ENCODE measurements at places on chromosomes 11 and 22.

GRCh38 chr11:19800162-19800561 lies 87.5 kb downstream of the NAV2 start:
- no peak for DNase-seq

DNA sequence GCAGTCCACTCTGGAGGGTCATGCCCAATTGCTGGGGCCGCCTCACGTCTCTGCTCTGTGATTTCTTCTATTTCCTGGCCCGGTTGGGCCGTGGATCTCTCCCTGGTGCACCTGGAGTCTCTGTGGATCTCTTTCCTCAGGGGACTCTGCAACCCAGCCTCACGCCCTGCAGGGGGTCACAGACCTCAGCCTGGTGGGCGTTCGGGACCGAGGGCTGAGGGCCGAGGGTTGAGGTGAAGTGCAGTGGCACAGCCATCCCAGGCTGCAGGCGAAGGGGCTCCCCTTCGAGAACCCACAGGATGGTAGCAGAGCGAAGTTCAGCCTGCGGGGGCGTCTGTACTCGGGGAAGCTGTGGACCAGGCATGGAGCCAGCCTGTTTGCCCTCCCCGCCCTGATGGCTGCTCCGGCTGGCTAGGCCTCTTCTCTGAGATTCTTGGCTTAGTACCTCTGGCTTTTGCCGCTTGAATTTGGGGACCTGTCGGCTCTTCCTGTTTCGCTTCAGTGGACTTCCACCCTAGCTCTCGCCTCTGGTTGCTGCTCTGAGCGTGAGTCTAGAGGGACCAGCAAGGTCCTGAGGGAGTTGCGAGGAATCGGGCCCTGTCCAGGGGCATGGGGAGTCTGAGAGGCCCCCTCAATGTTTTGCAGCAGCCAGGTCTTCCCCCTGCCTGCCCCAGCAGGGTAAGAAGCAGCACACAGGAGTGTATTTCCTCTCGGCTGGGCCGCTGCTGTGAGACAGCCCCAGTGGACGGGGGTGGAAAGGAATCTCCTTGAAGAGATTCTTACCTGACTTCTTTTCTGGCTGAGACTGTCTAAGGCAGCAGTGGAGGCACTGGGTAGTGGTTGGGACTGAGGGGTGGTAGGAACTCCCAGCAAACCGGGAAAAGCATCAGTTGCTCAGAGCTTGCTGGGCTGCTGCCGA lies 140.8 kb downstream of the TBC1D22A start:
- DNase-seq: no peak

- DNase-seq: peak; percentile 66
These were observed 228.4 kb downstream of the FAT3 start for GRCh38 chr11:92453055-92453454.

- DNase-seq: peak; percentile 98
These were observed 149.3 kb downstream of the FBXO7 start for GRCh38 chr22:32623943-32624342.

DNA sequence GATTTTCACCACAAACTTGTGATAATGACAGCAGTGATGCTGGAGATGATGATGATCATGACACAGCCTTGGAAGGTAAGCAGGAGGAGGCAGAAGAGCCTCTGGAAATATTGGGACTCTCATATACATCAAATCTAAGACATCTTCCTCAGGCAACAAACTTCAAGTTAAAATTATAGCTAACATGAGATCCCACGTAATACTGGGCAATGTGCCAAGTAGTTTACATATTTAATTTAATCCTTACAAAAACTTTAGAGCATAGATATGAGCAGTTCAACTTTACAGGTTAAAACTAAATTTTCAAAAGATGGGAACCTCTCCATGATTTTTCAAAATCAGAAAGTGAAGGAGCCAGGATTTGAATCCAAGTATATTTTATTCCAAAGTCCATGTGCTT lies 19.0 kb downstream of the OR52B2 start:
- no peak for DNase-seq

GRCh38 chr22:37759281-37759680 lies 48.5 kb upstream of the GCAT start:
- no peak for DNase-seq

DNA sequence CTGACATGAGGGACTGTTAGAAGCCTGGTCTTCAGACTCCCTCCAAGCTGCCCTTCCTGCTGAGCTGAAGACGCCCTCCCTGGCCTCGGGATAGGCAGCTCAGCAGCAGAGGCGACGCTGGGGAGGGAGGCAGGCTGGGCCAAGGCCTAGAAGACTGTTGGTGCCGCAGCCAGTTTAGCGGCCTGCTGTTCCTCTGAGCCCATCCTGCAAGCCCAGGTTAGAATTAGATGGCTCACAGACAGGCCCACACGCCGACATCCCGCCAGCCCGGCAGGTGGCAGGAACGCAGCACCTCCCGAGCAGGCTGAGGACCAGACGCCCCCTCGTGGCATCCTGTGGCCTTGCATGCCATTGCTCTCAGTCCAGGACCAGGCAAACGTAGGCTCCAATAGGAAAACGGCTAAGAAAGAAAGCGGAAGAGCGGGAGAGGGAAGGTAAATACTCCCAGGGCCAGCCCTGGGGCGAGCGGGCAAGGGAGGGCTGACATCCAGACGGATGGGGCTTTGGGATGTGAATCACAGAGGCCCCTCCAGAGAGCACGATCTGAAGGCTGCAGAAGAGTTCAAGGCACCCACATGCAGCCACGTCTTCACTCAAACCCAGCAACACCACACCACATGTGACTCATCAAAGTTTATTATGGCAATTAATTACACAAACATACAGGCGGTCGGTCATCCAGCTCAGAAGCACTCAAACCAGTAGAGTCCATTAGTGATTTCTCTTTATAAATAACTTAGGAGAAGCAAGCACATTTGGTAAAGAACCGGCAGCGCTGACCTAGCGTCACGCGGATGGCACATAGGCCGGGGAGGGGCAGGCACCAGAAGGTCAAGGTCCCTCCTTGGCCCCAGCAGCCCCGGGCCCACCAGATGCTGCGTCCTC lies 27.6 kb downstream of the CD5 start:
- DNase-seq: peak; percentile 81

GRCh38 chr11:73625696-73626318 lies 20.6 kb upstream of the PLEKHB1 start:
- peak; percentile 51 for DNase-seq

- no peak for DNase-seq
These were observed 8.2 kb downstream of the FGF19 start for GRCh38 chr11:69695581-69695980.

DNA sequence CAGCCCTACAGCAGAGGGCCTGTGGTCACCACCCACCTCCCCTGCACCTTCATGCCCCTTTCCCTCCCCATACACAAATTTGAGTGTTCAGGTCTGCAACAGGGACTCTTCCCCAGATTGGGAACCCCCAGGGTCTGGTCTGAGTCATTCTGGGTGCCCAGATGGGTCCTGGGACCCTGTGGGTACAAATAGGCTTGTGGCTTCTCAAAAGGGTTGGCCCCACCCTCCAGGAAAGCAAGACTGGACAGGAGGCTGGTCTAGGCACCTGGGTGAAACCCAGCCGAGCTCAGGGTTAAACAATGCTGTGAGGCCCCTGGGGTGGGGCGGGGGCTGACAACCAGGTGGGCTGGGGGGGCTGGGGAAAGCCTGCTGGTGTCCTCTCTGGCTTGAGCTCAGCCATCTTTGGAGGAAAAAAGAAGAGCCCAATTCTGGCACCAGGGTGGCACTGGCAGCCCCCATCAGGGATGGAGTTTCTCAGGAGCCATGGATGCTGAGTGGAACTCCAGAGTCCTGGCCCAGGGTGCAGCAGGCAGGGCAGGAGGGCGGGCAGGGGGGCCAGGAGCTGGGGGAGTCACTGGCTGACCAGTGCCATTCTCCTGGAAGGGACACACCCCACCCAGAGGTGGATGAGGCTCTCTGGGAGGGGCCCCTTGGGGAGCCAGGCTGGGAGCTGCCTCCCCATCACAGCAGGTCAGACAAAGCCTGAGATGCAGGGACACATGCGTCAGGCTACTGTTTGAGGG lies 1.1 kb downstream of the SEPTIN5 start:
- no peak for DNase-seq

DNA sequence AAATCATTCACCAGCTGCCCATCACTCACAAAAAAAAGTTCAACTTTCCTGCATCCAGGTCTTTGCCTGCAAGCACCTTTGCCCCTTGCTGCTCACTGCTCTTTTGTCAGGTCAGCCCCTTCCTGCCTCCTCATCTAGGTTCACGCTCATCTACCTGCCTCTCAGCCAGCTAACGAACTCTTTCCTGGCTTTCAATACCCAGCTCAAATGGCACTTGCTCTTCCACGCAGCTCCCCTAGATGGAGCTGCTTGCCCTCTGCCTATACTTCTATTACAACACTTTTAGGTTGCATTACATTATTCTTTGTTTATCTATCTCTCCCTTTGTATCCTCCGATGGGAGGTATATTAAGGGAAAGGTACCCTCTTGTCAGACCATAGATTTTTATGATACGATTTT lies 78.9 kb upstream of the TBCEL start:
- DNase-seq: no peak

DNA sequence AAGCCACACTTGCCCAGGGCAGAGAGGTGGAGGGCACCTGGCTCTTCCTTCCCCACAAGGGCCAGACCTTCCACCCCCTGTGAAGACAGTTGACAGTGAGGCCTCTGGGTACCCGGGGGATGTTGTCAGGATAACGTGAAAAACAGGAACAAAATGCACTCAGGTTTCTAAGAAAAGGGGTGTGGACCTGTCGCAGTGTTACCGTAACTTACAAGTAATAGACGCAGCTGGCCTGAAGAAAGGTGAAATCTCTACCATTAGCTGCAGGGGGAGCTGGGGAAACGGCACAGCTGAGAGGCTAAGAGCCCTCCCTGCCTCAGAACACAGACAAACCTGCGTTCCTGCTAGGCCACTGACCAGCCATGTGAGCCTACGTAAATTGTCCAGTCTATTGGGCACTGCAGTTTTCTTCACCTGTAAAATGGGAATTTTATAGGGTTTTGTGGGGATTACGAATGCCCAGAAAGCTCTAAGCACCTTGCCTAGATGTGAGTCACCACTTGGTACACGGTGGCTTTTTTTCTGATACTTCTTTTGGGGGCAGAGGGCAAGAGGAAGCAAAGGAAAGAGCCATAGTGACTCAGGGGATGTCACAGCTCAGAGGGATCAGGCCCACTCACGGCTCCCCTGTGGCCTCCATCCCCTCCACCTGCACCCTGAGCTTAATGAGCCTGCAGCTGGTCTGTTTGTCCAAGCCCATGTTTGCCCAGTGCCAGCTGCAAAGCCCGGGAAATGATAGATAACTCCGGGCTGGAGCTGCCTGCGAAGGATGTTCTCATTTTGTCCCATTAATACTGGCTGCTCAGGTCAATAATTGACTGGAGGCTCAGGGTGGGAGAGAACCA lies 18.4 kb upstream of the CABP7 start:
- DNase-seq: no peak
